ENCODE measurements at places on chromosomes 6 and 20.

DNA sequence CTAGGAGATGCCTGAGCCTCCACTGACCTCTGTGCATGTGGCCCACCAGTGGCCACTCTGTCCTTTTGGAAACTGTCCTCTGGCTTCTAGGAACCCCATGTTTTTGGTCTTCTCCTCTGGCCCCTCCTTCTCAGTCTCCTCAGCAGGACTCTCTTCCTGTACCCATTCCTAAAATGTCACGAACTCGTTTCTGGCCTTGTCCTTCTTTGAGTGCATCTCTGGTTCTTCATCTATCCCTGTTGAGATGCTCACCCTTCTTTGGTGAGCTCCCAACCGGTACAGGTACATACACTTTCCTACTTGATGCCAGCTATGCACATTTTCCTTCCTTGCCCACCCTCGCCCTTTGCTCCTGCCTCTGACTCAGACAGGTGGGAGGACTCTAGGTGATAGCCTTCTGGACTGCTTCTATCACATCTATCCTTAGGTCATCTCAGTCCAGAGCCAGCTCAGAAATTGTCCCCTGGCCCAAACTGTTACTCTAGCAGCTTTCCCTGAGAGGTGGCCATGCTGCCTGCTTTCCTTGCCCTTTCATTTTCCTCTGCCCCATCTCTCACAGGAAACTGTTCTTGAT, 14.8 kb upstream of the NNAT start:
- DNase-seq: no peak

GRCh38 chr6:107815846-107816245, 8.3 kb downstream of the SCML4 start:
- DNase-seq: no peak

- DNase-seq: no peak
These were observed 37.6 kb upstream of the FILIP1 start for GRCh38 chr6:75531174-75531573.

- DNase-seq: no peak
These were observed 412.7 kb upstream of the SOX4 start for GRCh38 chr6:21180800-21181337.

- no peak for DNase-seq
These were observed 38.3 kb downstream of the METTL24 start for GRCh38 chr6:110319843-110320242.

GRCh38 chr6:20838113-20838512, 303.9 kb downstream of the CDKAL1 start:
- no peak for DNase-seq

- DNase-seq: no peak
These were observed 457.6 kb upstream of the ZNF337 start for GRCh38 chr20:26154224-26154623.

DNA sequence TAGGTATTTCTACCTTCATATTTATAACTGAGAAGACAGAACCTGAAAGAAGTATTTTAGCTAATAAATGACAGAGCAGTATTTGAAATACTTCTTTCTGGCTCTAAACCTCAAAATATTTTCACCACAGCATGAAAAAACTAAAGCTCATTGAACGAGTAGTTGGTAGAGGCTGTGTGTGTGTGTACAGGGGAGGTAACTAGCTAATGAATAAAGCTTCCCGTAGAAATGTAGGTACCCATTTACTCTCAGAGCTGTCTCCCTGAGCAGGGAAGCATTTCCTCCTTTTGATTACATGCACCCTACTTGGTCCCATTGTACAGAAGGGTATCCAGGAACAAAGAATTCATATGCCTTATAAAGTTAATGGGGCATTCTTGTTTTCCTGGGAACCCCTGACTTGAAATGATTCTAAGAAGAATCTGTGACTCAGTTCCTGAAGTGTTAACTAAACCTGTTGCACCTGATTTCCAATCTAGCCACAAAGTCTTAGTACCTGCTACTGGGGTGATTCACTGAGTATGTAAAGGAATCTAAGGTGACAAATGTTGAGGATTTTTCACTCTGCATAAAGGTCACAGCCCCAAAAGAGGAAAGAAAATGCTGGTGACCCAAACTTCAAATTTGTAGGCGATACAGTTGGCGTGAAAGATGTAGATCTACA, 12.5 kb downstream of the CRYBG1 start:
- no peak for DNase-seq

DNA sequence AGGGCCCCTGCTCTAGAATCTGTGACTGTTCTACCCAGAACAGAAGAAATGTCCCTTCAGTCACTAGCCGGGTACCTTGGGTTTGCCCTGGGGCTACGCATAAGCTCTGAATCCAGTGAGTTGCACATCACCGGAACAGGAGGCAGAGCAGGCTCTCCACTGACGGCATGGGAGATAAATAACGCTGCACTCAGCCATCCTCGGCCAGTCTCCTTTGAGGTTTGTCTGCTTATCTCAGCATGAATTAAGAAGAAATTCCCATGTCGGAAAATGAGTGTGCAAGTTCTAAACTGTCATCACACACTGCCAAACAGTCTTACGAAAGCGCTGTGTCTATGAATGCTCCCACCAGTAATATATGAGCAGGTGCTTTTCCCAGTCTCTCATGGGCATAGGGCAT, 90.8 kb downstream of the FAM50B start:
- DNase-seq: no peak
